Stimulated activated CD8-positive, alpha-beta memory T cell treated with anti-CD3 and anti-CD28 coated beads, Interleukin-7, amount 100 ng/mL, for 1 hour (primary cell): ENCODE measurements at places on chromosomes 5 and 9.

DNA sequence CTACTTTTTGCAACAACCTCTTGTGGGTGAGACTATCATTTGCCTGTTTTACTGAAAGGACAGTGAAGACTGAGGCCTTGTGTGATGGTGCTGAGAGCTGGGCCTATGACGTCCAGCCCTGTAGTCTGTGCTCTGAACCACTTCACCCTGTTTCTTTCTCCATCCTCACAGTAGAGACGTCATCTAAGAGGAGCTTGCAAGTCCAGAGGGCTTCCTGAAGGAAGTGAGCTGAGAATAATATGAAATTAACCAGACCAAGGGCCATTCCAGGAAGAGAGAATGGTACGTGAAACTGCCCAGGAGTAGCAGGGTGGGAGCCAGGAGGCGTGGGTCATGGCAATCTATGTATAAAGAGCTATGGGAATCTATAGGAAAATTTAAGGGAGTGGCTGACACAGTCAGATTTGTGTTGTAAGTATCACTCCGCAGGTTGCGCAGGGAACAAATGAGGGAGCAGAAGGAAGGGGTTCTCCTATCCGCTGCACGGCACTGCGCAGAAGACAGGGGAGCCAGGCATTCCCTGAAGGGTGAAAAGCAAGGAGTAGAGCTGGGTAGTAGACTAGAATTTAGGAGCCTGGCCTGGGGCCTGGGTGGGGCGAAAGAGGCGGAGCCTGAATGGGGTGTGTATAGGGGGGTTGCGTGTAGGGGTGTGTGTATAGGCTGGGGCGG is 596 bp upstream of the FGFR4 start:
- DNase-seq = no peak

- DNase-seq = no peak
Observed at GRCh38 chr9:114033397-114034103, 44.5 kb downstream of the AMBP start.

DNA sequence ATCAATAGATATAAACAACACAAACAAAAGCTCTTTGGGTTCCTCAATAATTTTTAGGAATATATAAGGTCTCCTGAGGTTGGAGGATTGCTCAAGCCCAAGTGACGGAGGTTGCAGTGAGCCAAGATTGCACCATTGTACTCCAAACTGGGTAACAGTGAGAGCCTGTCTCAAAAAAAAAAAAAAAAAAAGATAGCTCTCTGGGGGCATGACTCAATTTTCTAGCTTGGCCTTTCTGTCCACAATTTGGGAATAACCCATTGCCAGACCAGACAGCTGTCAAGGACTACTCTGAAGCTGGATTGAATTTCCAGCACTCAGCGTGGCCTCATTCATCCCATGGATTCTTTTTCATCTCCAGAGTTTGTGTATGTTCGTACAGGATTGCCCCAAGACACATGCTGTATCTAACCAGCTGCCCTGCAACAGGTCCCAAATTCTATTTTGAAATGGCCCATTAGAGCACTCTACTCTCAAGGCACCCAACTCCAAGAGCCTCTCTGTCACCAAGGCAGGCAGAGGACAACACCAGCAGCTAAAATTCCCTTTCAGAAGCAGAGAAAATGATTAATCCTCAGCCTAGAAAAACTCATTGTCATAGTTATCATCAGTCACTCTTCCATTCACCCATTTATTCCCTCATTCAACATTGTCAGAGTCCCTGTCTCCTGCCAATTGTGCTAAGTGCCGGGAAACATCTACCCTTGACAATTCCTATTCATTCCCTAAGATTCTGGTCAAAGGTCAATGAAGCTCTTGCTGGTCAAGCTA is 8.7 kb downstream of the FAM193B start:
- DNase-seq = no peak

- no peak for DNase-seq
Observed at GRCh38 chr9:98329281-98329680, 73.8 kb upstream of the TBC1D2 start.

GRCh38 chr5:19605846-19606407 is 382.1 kb downstream of the CDH18 start:
- DNase-seq = no peak

- no peak for DNase-seq
Observed at GRCh38 chr5:14379739-14380497, 201.7 kb upstream of the OTULINL start.

DNA sequence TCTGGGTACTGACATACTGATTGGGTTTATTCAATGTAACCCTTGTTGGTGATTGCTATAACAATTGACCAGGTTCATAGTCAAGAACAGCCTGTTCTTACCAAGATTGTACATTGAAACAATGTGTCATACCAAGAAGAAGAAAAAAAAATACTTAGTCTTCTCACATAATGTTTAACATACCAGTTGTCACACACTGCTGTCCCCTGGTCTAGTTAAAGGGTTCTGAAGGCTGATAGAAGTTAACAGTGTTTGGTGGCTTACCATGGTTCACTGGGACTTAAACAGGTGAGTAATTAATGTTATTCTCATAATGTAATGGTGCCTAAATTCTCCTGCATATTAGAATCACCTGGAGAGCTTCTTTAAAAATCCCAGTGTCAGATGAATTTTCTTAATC is 18.5 kb upstream of the CDC42SE2 start:
- no peak for DNase-seq

GRCh38 chr5:81233080-81233634 is at the start of gene CKMT2:
TSS of gene CKMT2 (plus strand) at chr5:81233322. CDS start at chr5:81251133, 17,811 bp downstream.
- DNase-seq = no peak

- DNase-seq = no peak
Observed at GRCh38 chr5:10461904-10462555, 20.4 kb downstream of the ROPN1L start.

DNA sequence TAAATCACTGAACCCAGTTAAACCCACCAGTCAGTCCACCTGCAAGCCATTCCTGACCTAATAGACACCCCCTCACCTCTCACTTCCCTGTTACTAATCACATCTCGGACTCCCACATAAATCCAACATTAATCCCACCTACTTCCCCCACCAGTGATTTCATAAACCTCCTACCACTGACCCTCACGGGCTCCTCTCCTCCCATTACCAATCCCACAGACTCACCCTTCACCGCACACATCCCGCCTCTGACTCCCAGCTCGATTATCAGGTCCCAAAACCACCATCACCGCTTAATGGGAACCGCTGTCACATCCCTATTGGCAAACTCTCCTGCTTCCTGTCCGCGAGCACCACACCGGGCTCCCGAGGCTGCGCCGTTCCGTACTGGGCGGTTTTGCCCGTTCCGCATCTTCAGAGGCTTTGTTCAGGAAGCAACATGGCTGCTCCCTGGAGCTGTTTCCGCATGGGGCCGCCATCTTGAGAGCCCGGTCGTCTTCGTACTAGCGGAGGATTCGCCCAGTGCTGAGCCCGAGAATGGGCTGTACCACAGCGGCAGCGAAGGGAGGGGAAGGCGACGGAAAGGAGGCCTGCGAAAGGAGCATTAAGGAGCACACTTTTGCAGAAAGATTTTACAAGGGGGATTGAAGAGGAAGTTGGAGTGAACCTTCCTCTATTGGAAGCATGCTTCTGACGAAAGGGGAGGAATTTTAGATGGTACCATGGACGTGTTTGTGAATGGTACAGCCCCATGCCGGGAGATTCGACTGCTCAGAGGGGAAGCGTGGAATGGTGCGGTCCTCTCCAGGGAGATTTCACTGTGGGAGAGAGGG is at the start of gene ZNF300:
TSS of gene ZNF300 (minus strand) at position 502 of the 833 bp plus-strand sequence. CDS start 1,825 bp downstream, outside the sequence.
- peak; percentile 16 for DNase-seq

DNA sequence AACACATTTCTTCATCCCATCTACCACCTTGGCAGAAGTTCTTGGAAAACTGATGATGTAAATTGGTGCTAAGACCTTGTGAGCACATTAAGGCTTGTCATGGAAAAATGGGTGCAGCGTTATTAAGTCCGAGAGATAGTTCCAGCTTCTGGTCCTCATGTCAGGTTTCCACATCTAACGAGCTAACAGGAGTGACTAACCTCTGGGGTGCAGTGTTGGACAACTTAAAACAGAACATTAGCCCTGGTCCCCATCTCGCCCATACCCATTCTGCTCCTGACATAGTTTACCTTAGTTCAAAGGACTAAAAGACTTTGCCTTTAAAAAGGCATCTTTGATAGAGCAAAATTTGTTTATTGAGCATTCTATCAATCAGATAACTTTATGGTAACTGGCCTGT is 128.0 kb downstream of the SLC1A3 start:
- DNase-seq = no peak

GRCh38 chr5:98906756-98907355 is 22.0 kb downstream of the CHD1 start:
- no peak for DNase-seq

- DNase-seq = no peak
Observed at GRCh38 chr9:16871336-16872151, 1.1 kb upstream of the BNC2 start.

GRCh38 chr9:90799271-90799852 is 2.3 kb upstream of the SYK start:
- no peak for DNase-seq

DNA sequence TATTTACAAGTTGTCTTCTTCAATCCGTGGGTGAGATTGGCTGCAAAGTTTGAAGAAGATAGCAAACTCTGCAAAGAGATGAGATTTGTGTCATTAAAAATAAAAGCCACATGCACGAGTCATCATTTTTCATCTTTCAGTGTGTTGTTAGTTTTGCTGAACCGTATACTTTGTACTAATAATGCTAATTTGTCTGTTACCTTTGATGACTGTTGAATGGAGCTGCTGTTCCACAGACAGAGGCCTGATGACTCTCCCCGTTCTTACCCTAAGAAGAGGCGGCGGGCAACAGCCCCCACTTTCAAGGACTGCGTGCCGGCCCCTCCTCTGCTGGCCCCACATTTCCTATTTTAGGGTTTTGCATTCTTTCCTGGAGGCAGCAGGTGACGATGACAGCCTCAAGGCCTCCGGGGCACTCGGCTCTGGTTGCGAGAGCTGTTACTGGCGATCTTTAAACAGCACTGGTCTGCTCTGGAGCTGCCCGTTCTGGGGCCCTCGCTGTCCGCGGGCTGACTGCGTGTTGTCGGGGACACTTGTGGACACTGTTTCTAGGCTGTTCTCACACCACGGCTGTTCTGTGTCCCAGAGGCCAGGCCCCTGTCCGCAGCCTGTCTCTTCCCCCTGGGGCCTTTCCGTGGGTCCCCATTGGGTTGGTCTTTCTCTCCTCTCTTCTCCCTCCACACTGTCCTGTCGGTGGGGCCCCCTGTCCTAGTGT is 35.1 kb downstream of the NDUFS6 start:
- no peak for DNase-seq

- no peak for DNase-seq
Observed at GRCh38 chr5:10351919-10352318, 1.6 kb upstream of the MARCHF6 start.

DNA sequence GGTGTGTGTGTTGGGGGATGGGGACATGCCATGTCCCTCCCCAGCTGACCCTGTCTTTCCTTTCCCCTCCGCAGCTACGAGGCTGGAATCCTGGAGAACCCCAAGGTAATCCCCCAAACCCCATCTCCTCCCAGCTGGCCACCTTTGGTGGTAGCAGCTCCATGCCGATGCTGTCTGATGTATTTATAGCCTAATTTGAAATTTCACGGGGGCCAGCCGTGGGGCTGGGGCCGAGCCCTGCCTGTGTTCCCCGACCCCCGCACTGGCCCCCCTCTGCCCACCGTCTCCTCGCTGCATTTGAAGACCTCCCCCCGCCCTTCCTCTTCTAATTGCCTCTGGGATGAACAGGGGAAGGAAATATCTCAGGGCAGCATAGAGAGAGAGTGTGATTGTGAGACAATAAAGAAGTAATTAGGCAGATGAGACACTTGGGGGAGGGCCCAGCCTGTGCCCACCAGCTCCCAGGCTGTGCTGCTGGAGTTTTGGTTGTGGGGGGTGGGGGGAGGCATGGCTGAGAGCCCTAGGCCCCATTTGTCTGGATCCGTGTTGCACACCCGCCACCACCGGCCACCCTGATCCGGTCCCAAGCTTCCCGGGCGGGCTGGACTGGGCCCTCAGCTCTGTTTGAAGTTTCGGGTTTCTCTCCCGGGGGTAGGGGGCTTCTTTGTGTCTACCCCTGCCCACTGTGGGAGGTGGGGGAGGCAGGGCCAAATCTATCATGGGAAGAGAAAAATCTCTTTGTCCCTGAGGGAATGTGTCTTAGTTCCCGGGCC is 26.8 kb downstream of the ASS1 start:
- DNase-seq = no peak

GRCh38 chr9:5895782-5896181 is 5.1 kb downstream of the MLANA start:
- no peak for DNase-seq

- no peak for DNase-seq
Observed at GRCh38 chr5:127820910-127821553, 117.8 kb downstream of the CCDC192 start.

- DNase-seq = no peak
Observed at GRCh38 chr5:177264178-177264577, 39.3 kb downstream of the RAB24 start.
